ENCODE measurements at places on chromosomes 6 and 20.

DNA sequence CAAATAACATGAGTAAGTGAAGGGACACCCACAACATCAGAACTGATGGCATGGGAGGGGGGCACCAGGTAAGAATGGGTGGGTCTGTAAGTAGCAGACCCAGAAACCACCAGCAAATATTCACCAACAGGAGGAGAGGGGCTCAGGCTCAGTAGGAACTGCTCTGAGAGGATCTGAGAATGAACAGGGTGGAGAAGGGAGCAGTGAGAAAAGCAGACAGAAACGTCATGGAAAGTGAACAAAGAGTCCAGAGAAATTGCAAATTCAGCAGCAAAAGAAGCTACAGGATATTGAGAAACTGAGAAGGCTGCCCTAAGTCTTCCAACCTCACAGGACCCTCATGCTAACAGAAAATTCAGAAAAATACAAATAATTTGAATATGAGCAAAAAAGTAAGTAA is 121.3 kb downstream of the KIF16B start:
- DNase-seq, result no peak

GRCh38 chr6:91127752-91128151 is 540.9 kb upstream of the MAP3K7 start:
- DNase-seq, result no peak

DNA sequence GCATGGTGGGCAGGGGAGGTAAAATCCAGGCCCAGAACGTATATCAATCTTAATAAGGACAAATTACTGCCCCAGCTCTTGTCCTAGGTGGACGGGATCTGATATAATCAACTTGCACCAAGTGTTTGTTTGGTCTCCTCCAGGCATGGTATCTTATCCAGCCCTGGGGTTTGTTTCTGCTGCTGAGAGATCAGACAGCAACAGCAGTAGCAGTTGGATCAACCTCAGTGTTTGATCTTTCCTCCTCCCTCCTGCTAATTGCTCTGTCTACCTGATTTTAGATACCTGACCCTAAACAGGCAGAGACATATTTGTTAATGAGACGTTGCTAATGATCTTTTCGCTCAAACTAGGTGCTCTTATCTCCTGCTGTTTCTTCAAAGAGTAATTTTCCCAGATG is 100.4 kb upstream of the BACH2 start:
- no peak for DNase-seq

DNA sequence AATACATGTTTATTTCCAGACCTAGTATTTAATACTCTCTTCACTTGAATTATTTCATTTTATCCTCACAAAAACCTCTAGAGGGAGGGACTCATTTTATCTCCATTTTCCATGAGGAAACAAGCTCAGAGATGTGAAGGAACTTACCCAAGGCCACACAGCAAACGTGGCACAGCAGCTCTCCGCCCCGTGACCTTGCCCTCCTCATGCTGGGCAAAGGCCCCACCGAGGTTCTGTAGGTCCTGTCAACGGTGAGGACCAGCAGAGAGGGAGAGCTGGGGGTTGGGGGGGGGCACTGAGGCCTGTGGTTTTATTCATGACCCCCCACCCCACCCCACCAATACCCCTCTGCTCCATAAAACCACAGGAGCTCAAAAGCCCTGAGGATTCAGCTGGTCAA is 40.9 kb upstream of the TLDC2 start:
- no peak for DNase-seq

- DNase-seq, result no peak
Observed at GRCh38 chr6:5205877-5206850, 54.6 kb downstream of the LYRM4 start.

DNA sequence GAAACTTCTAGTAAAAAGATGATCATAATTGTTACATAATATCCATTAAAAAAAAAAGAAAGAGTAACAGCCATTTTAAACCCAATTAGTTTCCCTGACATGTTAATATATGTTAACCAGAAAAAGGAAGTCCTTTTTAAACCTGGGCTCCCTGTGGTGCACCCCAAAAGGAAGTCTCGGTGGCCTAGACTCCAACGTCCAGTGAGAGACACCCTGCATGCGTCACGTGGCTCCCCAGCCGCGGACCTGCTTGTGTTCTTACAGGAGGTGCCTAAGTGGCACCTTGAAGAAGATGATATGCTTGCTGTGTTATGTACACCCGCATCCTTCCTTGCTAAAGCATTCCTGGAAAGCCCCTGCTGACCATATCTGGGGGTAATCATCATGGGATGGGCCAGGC is 50.1 kb downstream of the FOXC1 start:
- no peak for DNase-seq

DNA sequence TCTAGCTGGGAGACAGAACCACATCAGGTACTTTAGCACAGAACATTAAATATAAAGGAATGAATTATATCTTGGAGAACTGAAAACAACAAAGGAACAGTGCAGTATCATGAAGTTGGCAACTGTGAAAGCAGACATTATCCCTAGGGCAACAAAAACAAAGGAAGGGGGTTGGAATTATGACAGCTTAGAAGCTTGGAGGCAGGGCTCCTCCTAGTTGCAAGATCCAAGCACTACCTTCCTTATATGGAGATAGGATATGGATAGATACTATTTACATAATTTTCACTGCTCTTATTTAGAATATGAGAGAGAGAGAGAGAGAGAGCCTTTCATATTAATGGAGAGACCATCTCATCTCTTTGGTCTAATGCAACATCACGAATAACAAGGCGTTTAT is 27.0 kb downstream of the TMEM14A start:
- no peak for DNase-seq

DNA sequence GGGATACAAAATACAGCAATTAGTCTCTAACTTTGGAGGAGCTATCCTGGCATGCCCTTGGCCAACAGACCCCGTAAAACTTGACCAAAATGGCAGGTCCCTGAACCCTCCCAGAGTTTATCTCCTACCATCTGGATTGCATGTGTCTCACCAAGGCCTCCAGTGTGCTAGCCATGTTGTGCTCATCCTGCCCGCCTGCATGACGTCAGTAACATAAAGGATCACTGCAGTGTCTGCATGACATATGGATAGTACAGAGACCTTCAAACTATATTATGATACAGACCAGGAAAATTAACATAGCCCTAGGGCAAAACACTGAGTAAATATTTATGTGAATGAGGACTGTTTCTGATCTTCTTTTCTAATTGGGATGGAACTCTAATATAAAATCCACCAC is 25.3 kb downstream of the CPXM1 start:
- DNase-seq, result no peak

- no peak for DNase-seq
Observed at GRCh38 chr6:168015009-168015408, 17.5 kb downstream of the KIF25 start.

DNA sequence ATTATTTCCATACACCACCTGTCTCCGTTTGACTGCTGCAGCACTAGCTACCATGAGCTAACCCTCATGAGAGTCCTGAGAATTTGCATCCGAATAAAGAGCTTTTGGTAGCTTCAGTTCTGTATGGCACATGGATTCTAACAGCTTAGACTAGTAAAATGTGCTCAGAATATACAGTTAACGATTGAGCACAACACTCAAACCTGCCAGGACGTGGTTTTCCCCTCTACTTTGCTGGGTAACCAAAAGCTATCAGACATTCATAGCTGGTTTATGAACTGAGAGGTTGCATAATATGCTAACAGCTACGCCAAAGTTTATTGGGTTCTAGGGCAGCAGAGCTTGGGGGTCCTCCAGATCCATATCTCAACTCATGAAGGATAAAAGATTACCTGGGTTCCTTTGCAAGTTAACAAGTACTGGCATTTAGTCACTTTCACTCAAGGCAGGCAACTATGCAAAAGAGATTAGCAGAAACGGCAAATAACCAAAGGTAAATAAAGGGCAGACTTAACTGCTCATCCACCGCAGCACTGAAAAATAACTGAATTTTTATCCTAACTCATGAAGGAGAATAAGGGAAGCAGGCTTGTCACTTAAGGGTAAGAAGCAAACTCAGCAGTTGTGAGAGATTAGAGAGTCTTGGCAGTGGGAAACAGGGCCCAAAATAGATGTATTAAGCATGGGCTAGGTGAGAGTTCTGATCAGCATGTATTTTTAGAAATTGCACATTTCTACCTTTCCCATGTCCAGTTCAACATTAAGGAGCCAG is 29.4 kb downstream of the NUDT3 start:
- DNase-seq, result no peak

- no peak for DNase-seq
Observed at GRCh38 chr6:149086363-149086762, 231.1 kb upstream of the TAB2 start.

DNA sequence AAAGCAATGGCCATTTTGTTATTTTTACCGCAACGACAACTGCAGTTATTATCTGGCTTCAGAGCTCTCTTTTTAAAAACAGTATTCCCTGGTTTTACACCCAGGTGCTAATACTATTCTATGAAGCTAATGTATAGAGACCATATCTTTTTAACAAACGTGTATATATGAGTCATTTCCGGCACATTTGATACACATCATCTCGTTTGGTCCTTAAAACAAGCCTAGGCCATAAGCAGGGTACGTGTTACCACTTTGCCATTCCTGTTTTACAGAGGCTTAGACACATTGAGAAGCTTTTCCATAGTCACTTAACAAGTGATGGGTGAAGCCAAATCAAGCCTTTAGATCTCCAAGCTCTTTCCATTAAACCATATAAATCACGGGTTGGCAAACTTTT is 5.5 kb downstream of the TRAF3IP2 start:
- no peak for DNase-seq

- DNase-seq, result no peak
Observed at GRCh38 chr20:3679749-3680700, 1.8 kb downstream of the ADAM33 start.

DNA sequence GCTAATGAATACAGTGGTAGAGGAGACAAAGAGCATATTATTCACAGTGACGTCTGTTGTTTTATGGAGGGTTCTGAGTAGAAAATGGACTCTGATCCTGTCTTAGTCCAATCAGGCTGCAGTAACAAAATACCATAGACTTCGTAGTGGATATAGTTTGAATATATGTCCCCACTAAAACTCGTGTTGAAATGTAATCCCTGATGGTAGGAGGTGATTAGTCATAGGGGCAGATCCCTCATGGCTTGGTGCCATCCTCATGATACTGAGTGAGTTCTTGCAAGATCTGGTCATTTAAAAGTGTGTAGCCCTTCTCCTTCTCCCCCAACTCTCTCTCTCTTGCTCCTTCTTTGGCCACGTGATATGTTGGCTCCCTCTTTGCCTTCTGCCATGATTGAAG is 82.5 kb downstream of the CD83 start:
- no peak for DNase-seq

DNA sequence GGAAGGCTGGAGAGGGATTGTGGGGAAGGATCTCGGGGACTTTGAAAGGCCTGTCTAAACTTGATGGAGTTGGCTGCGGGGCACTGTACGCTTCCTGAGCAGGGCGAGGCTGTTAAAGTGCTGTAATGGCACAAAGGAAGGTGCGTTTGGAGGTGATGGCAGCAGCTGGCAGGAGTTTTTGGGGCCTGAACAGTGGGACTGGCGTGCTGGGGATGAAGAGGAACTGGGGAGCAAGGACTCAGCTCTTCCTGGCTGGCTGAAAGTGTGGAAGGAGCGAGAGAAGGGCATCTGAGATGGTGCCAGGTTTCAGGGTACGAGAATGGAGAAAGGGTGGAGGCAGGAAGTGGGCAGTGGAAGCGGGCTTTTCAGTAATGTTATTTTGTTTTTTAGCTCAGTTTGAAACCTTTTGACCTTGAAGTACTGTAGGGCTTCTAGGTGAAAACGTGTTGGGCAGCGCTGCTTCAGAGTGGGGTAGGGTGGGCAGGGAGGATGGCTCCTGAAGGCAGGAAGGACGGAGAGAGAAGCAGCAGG is 8.0 kb downstream of the TMEM181 start:
- no peak for DNase-seq

GRCh38 chr6:169794317-169795055 is 43.1 kb downstream of the ERMARD start:
- DNase-seq, result no peak

GRCh38 chr6:26055719-26056582 is 31.3 kb upstream of the HFE start:
- peak; percentile 85 for DNase-seq

- DNase-seq, result no peak
Observed at GRCh38 chr6:82062219-82062618, 185.3 kb downstream of the IBTK start.

- DNase-seq, result no peak
Observed at GRCh38 chr6:16360365-16360764, 122.0 kb downstream of the GMPR start.

DNA sequence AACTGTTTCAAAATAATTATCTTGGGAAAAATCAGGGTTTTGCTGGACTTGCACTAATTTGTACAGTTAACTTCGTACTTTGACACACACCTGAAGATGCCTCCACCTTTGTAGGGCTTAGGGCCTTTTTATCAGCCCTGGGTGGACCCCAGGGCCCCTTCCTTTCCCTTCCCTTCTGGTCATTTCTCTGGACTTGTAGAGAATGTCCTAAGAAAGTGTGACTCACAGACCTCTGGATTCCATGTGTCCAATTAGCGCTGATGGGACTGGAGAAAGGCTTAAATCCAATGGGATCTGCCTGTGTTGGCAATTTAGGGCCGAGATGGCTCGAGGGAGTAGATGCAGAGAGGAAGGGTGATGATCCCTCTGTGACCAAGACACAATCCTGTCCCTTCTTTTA is 9.3 kb downstream of the TRIM15 start:
- DNase-seq, result no peak

DNA sequence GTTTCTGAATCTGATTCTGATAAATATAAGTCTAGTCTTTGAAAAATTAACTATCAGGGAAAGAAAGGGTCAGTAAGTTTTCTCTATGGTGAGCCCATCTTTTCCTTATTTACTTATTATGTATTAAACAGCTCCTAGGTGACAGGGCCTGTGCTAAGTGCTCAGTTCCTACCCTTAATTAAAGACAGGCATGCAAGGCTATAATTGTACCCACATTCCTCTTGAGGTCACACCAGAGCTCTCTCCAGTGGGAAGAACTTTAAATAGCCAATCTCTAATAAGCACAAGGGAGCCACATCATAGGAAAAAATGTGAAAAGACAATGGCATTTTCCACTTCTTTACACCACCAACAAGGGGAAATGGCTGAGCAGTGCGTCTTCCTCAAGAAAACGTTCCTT is 421.8 kb upstream of the SLC35B3 start:
- no peak for DNase-seq

GRCh38 chr6:162443101-162443500 is 284.5 kb downstream of the PRKN start:
- no peak for DNase-seq

DNA sequence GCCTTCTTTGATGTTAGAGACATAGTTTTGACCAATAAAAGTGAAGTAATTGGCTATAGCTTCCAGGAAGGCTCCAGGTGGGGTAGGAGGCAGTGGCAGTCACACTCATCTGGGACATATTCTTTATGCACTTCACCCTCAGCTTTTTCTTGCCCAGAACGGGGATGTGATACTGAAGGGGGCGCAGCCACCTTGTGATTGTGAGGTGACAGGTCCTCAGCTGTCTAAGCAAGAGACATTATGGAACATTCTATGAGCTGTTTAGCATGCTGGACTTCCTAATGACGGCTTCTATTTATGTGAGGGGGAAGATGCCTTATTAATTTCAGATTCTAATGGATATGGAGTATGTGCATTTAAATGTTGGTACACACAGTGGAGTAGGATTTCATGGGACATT is 151.3 kb upstream of the ZFP64 start:
- DNase-seq, result no peak

Measured in activated naive CD4-positive, alpha-beta T cell (primary cell).